ENCODE measurements at places on chromosomes 5 and 9.

- DNase-seq: no peak
Observed at GRCh38 chr5:77087484-77088261, 588 bp upstream of the ZBED3 start.

- no peak for DNase-seq
Observed at GRCh38 chr5:150241298-150242160, 48.0 kb downstream of the CAMK2A start.

DNA sequence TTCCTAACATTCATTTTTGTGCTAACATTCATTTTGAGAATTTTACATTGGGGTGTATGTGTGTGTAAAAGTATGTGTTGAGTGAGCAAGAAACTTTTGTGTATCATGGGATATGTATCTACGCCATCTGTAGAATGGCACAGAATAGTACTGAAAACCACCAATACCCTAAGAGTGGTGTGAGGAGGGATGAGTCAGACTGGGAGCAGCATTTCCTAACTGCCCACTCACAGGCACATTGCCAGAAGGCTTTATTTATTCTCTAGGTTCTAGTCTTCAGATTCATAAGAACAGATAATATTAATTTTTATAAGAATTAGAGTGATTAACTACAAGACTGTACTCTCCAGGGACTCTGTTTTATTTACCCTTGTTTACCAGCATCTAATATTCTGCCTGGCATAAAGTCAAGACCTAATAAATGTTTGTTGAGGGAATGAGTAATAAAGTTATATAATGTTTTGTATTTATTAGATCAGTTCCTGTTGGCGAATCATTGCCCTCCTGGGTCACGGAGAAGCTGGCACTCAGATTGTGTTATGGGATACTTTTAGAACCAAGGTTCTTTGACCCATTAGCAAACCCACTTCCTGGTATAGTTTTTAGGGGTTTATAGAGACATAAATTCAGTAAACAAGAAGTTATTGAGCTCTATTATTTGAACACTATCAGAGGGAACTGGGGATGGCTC lies 159.1 kb upstream of the PPP2R2B start:
- no peak for DNase-seq

GRCh38 chr9:14136646-14137370 lies 177.1 kb downstream of the NFIB start:
- DNase-seq: no peak

- no peak for DNase-seq
Observed at GRCh38 chr9:13351778-13352386, 72.4 kb upstream of the MPDZ start.

- no peak for DNase-seq
Observed at GRCh38 chr5:584846-585245, 27.3 kb upstream of the CEP72 start.

GRCh38 chr9:33633636-33634035 lies 109.6 kb downstream of the ANKRD18B start:
- DNase-seq: no peak

GRCh38 chr9:130461218-130461630 lies 16.5 kb downstream of the ASS1 start:
- peak; percentile 88 for DNase-seq

DNA sequence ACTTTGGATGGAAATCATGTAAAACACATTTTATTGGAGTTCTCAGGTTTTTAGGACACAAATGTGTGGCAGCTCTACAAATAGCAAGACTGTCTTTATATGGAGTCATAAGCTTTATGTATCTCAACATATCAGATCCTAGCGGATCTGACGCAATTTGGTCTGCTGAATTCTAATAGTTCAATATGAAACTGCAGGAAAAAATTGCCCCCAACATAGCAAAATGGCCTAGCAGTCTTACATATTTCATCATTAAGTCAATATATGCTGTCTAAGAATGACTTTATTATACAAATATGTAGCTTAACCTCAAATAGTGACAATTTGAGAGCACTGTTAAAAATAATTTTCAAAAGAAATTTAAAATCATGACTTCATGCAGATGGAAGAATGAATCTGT lies 244.3 kb downstream of the TAF11L14 start:
- DNase-seq: no peak

DNA sequence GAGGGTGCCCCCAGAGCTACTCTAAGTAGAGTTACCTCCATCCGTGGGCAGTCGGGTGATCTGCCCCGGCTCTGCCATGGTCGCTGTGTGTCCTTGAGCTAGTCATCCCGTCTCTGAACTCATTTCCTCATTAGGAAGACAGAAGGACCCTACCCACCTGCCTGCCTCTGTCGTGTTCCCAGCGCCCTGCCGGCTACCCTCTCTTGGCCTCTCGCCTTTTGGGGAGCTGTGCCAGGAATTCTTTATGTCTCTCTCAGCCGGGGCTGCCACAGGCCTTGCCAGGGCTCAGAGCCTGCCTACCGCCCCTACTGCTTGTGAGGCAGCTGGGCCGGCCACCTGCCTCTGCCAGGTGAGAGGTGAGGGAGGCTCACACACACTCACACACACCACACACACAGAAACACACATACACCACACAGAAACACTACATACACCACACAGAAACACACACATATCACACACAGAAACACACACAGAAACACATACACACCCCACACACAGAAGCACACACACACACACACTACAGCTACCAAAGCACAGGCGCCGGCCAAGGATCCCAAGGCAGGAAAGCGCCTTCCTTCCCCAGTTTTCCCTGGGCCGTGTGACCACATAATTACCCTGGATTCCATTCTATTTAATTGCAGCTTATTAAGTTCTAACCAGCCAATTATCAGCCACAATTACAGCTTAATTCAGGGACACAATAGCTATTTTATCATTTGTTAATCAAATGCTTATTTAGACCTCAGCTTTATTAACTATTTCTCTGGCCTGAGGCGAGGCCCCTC lies 41.7 kb downstream of the UNC5A start:
- no peak for DNase-seq

DNA sequence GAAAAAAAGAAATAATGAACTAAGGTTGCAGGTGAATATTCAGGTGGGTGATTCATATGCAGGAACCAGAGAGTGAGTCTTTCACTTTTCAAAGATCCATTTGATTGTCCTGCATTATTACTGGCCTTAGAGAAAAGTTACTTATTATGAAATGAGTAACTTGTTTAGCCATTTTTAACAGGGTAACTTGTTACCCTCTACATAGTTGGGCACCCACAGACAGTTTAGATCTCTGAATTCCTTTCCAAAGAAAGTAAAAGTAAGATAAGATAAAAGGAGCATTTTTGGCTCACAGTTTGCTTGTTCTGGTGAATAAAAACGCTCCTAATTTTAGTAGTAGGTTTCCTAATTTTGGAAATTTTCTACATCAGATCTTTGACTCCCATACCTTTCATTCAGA lies 54.1 kb upstream of the DAB2 start:
- no peak for DNase-seq

GRCh38 chr5:115190388-115190787 lies 20.7 kb upstream of the TRIM36 start:
- DNase-seq: no peak

GRCh38 chr5:124459984-124460383 lies 286.5 kb downstream of the ZNF608 start:
- no peak for DNase-seq

GRCh38 chr9:14987858-14988257 lies 77.6 kb upstream of the FREM1 start:
- no peak for DNase-seq

- DNase-seq: no peak
Observed at GRCh38 chr9:137299938-137300337, 2.1 kb downstream of the NRARP start.

DNA sequence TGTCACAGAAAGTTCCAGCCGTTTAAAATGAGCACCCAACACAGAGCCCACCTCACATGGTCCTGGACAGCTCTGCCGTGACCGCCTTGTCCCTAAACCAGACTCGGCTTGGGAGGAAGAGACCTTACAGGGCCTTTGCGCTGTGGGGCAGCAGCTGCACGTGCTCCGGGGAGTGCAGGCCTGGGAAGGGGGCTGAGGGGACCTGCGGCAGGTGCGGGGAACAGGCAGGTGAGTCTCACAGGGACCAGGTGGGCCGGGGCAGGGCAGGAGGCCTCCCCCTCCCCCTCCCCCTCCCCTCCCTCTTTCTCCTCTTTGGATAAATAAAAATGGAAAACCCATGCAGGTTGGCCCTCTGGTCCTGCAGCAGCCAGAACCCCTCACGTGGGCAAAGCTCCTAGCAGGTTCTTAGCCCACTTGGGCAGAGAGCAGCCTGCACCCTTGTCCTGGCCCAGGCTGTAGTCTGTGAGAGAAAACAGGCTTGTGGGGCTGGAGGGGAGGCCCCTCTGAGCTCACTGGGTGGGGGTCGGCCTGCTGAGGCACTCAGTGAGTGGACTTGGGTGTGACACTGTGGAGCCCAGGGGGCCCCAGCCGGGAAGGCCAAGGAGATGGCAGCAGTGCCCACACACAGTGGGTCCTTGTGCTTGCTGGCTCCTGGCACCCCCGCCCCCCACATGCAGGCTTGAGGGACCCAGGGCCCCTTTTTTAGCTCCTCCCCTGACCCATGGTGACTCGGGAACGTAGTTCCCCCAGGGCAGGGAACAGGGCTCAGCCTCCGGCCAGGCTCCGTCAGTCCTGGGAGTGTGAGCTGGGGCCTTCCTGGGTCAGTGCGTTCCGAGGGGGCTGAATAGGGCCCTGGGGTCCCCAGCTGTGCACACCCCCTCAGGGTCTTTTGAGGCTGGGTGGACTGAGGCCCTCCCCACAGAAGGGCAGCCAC lies 40.0 kb upstream of the CACNA1B start:
- DNase-seq: no peak

GRCh38 chr9:81477669-81478068 lies 211.7 kb downstream of the TLE1 start:
- DNase-seq: no peak

GRCh38 chr5:127820910-127821553 lies 117.8 kb downstream of the CCDC192 start:
- no peak for DNase-seq

- DNase-seq: no peak
Observed at GRCh38 chr5:91252916-91253315, 130.2 kb downstream of the ARRDC3 start.

GRCh38 chr5:109863752-109864151 lies 174.0 kb downstream of the MAN2A1 start:
- no peak for DNase-seq

- DNase-seq: no peak
Observed at GRCh38 chr9:133781828-133782135, 43.6 kb upstream of the SARDH start.

GRCh38 chr5:114467729-114468128 lies 105.9 kb downstream of the KCNN2 start:
- no peak for DNase-seq

GRCh38 chr5:79811081-79811480 lies 121.4 kb downstream of the CMYA5 start:
- no peak for DNase-seq

GRCh38 chr5:178424810-178425177 lies 165.4 kb downstream of the COL23A1 start:
- peak; percentile 4 for DNase-seq

GRCh38 chr5:132662925-132663770 lies 5.2 kb downstream of the IL13 start:
- DNase-seq: peak; percentile 71

- no peak for DNase-seq
Observed at GRCh38 chr5:54080831-54081230, 229.5 kb downstream of the ARL15 start.

- DNase-seq: no peak
Observed at GRCh38 chr5:5887833-5888232, 465.4 kb downstream of the ICE1 start.

GRCh38 chr5:9851458-9851857 lies 221.3 kb upstream of the TAS2R1 start:
- no peak for DNase-seq

GRCh38 chr5:116696366-116696765 lies 121.7 kb upstream of the SEMA6A start:
- DNase-seq: no peak

DNA sequence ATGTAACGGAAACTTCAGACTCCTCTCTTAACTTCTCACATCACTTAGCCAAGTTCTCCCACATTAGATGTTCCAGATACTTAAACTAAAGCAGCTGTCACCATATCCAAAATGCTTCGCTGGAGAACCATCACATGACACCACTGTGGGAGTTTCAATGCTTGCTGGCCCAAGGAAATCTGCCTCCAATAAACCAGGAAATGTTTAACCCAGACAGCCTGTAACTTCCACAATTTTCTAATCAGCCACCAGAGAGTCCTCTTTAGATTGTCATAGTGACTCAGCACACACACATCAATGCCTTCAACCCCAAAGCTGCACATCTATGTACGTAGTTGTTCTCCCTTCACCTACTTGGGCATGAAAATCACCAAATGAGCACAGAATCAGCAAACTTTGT lies 118.7 kb downstream of the LPAR1 start:
- DNase-seq: no peak

GRCh38 chr5:78542321-78542840 lies 106.2 kb downstream of the LHFPL2 start:
- DNase-seq: no peak

GRCh38 chr5:10935536-10935935 lies 174.5 kb upstream of the DAP start:
- no peak for DNase-seq

- DNase-seq: no peak
Observed at GRCh38 chr9:88015606-88016005, 41.3 kb upstream of the CDK20 start.

- no peak for DNase-seq
Observed at GRCh38 chr9:5643005-5643624, 14.2 kb downstream of the RIC1 start.

DNA sequence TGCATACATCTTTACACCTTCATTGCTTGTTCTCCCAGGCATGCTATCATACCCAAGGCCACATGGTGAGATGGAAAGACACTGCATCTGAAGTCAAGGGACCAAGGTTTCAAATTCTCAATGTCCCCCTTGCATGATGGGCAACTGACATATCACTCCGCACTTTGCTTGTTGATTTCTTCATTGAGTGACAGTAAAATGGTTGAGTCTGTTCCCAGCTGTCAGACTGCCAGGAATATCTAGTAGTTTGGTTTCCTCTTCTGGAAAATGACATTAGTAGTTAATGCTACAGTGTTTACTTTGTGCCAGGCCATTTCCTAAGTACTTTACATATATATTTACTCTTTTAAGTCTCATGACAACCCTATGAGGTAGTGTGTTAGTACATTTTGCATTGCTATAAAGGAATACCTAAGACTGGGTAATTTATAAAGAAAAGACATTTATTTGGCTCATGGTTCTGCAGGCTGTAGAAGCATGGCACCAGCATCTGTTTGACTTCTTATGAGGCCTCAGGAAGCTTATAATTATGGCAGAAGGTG lies 114.4 kb downstream of the PCSK1 start:
- no peak for DNase-seq

Data from stimulated activated CD8-positive, alpha-beta memory T cell treated with anti-CD3 and anti-CD28 coated beads, Interleukin-4, amount 100 ng/mL, for 48 hours (primary cell).